ENCODE measurements at places on chromosomes 6 and 20.

DNA sequence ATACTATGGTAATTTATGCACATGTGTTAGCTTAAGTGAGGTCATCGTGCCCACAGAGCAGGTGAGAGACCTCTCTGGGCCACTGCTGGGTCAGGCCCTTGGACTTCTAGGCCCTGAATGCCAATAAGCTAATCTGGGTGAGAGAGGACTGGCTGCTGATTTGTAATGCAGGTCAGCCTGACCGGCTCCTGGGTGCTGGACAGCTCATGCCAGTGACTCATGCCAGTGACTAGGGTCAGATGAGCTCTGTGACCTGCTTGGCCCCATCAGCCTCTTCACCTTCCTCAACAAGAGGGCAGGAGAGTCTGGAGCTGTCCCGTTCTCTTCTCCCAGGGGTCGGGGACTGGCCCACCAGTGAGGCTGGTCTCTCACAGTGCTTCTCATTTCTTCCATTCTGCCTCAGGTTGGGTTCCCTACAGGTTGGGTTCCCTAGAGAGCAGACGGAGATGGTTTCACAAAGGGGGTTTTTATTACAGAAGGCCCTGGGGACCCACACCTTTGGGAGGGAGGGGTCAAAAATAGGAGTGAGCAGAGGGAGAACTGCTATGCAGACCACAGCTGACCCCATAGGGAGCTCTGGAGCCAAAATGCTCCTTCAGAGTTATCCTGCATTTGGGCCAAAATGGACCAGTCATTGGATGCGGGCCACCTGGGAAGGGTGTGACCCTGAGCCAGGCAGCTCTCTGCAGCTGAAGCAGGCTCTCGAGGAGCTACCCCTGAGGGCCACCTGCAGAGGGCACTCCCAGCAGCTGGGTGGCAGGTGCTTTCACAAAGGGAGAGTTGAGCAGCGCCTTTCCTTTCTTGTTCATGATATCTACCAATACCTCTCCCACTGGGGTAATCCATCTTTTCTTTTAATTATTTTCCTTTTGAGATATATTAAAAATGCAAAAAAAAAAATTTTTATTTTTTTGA, 2.2 kb upstream of the OXT start:
- no peak for DNase-seq

- no peak for DNase-seq
Measured at GRCh38 chr20:16020971-16021370, 552.3 kb downstream of the KIF16B start.

- DNase-seq, result no peak
Measured at GRCh38 chr6:38192011-38192410, 372.5 kb downstream of the ZFAND3 start.

GRCh38 chr6:16570946-16571345, 190.3 kb downstream of the ATXN1 start:
- DNase-seq, result no peak

GRCh38 chr6:20696676-20697075, 162.4 kb downstream of the CDKAL1 start:
- no peak for DNase-seq

DNA sequence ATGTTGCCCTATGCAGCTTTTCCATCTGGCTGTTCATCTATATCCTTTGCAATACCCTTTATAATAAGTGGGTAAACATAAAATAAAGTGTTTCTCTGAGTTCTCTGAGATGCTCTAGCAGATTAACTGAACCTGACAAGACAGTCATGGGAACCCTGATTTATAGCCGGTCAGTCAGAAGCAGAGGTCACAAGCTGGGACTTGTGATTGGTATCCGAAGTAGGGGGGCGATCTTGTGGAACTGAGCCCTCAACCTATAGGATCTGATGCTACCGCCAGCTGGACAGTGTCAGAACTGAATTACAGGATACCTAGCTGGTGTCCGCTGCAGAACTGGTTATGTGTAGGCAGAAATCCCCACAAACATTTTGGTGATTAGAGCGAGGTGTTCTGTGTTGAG, 39.0 kb downstream of the SLC17A5 start:
- no peak for DNase-seq

GRCh38 chr6:56746767-56747504, 104.2 kb upstream of the DST start:
- no peak for DNase-seq

GRCh38 chr6:66735106-66735890, 1028.3 kb upstream of the EYS start:
- no peak for DNase-seq

DNA sequence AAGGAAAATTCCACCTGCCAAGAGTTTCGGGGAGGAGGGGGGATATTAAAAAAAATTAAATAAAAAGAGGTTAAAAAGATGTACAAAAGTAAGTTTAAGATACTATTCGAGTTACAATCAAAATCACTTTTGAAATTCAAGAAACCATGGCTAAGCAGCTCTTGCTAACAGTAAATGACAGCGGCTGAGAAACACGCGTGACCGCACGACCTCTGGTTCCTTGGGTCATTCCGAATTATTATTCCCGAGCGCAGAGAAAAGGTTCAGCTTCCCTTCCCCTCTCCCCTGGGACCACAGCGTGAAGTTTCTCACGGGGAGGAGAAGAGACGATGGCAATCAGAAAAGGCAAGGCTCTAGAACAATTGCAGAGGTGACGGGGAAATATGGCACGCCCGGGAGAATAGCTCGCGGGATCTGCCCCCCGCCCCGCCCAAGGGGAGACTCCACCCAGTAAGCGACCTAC, 496 bp downstream of the TMEM242 start:
- no peak for DNase-seq

DNA sequence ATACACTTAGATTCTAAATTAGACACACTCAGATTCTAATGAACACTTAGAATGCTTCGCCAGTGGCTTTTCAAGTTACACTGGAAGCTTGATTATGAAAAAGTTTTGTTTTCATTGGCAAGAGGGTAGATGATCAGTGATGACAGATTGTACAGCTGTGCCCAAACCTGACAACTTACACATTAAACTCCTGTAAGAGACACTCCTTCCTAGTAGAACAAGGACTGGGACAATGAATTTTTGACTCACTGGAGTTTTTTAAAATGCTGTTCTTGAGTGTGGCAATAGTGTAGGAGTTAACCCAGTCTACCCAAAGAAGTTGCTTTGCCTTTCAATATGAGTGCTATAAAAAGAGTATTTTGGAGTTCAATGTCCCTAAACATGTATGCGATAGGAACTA, 140.8 kb downstream of the SLC16A10 start:
- DNase-seq, result no peak

DNA sequence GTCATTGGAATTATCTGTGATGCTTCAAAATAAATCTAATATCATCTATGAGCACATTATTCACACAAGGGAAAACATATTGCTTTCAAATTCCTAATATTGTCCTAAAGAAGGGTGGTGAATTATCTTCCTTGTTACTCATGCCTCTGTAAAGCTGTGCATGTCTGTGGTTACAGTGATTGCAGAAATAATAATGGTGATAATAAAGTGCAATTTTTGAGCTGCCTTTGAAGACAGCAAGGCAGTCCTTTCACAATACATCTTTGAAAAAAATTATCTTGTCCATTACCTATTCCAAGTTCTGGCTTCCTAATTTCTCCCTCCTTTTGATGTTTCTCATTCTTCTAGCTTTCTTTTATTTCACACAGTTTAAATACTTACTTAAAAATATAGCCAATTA, 442.1 kb upstream of the EYS start:
- no peak for DNase-seq

GRCh38 chr6:34916348-34916967, 27.4 kb downstream of the ANKS1A start:
- DNase-seq, result no peak

DNA sequence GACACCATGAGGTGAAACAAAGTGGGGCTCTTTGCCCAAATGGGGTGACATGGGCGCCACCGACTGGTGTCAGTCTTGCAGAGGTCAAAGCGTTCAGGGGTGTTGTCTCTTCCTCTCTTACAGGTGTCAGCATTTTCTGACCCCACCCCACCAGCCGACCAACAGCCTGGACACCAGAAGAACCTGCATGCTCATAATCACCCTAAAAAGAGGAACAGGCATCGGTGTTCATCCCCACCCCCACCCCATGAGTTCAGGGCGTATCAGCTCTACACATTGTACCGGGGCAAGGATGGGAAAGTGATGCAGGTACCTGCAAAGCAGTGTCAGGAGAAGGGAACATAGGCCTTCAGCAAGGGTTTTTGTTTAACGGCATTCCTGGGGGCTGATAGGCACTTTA, 14.8 kb downstream of the LYRM2 start:
- no peak for DNase-seq

- DNase-seq, result no peak
Measured at GRCh38 chr6:1285956-1286355, 25.9 kb upstream of the FOXQ1 start.

- DNase-seq, result no peak
Measured at GRCh38 chr20:32470025-32470861, 112.1 kb downstream of the ASXL1 start.

GRCh38 chr20:58162986-58163385, 65.5 kb downstream of the ANKRD60 start:
- no peak for DNase-seq

GRCh38 chr6:20367743-20368485, 33.8 kb upstream of the E2F3 start:
- no peak for DNase-seq

DNA sequence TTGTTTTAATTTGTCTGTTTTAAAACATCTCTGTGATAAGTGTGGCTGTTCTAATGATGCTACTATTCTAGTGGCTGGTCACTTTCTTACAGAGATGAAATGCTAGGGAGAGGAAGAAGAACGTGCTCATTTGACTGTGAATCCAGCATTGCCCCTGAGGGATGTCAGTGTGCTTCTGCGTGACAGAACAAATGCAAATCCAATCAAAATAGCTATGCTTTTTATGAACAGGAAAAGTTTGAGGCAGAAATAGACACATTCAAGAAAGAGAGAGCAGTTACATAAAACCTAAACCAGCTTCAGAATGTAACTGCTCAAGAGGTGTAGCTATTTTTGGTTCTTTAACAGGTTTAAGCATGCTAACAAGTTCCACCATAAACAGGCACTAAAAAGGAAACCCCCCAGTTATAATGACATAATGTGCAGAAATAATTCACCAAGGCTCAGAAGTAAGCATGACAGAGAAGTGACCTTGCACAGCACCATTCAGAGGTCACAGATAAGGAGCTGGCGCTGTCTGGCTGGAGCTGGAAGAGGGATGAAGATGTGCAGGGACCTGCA, 385.3 kb downstream of the EPM2A start:
- DNase-seq, result no peak

- no peak for DNase-seq
Measured at GRCh38 chr20:54146672-54147071, 27.1 kb downstream of the CYP24A1 start.

- DNase-seq, result no peak
Measured at GRCh38 chr20:58135441-58136148, 92.9 kb downstream of the ANKRD60 start.

GRCh38 chr6:159434410-159434809, 258.6 kb downstream of the SOD2 start:
- DNase-seq, result no peak

DNA sequence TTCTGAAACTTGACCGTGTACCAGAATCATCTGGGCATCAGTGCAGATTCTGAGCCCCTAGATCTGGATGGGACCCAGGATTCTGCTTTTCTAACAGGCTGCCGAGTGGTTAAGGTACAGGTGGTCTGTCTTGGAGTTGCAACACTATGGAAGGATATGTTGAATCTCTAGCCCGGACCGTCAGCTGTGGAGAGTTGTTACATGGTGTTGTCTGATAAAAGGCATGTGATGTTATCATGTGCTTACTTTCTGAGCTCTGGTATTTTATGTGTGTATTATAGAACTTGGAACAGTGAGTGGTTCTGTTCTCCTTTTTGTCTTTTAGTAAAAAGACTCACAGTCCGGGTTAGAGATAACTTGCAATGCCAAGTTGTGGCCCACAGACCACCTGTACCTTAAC, 123.0 kb downstream of the JARID2 start:
- DNase-seq, result no peak

DNA sequence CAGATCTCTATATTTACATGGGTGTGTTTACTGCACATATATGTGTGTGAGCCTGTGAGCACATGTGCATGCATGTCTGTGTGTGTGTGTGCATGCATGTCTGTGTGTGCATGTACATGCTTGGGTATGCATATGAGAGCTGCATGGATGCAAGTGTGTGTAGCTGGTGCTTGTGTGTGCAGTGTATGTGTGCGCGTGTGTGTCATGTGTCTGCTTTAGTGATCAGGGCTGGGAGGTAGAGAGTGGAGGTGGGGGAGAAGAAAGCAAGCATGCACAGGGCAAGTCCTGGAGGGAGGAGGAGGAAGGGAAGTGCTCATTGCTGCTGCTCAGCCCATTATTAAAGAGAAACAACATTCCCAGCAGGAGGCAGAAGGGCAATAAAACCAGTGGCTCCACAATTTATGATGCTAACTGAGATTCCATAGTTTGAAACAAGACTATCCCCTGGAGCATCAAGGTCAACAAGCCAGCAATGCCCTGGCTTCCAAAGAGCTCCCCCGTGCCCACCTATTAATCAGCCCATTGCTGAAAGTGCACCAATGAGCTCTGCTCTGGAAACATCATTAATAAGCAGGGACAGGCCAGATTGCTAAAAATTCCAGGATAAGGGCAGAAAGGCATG, 414.0 kb downstream of the MAFB start:
- no peak for DNase-seq

GRCh38 chr6:133637874-133638273, 251.0 kb upstream of the TCF21 start:
- DNase-seq, result no peak

GRCh38 chr20:58712151-58712791, 19.7 kb downstream of the NPEPL1 start:
- DNase-seq, result no peak

- DNase-seq, result no peak
Measured at GRCh38 chr6:51678905-51679620, 408.4 kb downstream of the PKHD1 start.

DNA sequence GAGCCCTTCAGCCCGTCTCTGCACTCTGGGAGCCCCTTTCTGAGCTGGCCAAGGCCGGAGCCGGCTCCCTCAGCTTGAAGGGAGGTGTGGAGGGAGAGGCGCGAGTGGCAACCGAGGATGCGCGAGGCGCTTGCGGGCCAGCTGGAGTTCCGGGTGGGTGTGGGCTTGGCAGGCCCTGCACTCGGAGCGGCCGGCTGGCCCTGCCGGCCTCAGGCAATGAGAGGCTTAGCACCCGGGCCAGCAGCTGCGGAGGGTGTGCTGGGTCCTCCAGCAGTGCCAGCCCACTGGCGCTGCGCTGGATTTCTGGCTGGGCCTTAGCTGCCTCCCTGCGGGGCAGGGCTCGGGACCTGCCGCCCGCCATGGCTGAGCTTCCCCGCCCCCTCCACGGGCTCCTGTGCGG, 49.8 kb downstream of the GMPR start:
- no peak for DNase-seq

GRCh38 chr20:44017905-44018258, 103.2 kb downstream of the TOX2 start:
- DNase-seq, result no peak

Data from cerebellar nuclear complex (tissue), 1 donor.